ENCODE measurements at places on chromosomes 3 and 15.

DNA sequence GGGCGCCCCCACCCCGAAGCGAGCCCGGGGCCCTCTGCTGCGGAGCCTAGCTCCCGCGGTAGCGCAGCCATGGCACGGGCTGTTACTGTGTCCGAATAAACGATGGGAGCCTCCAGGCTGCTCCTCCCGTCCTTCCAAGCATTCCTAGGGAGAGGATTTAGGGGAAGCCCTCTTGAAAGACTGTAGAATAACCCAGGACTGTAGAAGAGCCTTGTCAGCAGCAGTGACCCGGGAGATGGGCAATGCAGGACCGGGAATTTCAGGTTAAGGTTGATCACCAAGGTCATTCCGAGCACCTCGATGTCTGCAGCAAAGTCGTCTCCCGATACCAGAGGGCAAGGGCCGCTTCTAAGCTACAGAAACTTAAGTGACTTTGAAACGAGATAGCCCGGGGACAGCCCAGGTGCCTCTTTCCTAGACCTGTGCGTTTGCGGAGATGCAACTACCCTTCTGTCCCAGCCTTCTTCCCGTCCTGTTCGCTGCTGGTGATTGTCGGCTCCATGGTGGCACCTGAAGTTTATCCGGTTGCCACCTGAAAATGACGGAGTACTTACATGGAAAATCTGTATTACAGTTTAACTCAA, 753 bp upstream of the MYO5A start:
- no peak for DNase-seq

DNA sequence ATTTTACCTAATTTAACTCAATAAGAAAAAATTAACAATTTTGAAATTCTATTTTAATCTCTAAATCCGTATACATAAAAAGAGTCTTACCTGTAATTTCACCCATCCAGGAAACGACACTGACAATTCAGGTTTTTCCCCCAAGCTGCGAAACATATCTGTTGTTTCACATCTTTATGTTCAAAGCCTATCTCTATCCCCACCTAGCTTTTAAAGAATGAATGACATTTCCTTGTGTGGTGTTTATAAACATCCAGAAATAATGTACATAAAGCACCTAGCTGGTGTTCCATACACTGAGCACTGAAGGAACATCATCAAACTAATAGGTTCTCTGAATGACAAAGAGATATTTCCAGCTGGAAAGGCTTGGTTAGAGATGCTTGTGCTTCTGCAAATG, 867.8 kb downstream of the SQOR start:
- DNase-seq, result no peak

DNA sequence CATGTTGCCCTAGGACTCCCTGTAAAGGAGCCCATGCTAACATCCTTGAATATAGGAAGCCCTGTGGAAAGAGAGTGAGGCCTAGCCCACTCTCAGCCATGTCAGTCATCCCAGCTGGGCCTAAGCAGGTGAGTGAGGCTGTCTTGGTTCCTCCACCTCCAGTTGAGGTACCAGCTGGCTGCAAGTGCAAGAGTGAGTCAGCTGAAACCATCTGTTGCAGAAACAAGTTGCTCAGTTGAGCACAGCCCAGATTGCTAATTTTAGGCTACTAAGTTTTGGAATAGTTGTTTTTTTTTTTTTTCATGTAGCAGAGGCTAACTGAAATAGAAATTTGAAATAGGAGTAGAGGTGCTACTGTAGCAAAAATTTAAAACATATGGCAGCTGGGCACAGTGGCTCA, 43.7 kb upstream of the ADPGK start:
- DNase-seq, result no peak

DNA sequence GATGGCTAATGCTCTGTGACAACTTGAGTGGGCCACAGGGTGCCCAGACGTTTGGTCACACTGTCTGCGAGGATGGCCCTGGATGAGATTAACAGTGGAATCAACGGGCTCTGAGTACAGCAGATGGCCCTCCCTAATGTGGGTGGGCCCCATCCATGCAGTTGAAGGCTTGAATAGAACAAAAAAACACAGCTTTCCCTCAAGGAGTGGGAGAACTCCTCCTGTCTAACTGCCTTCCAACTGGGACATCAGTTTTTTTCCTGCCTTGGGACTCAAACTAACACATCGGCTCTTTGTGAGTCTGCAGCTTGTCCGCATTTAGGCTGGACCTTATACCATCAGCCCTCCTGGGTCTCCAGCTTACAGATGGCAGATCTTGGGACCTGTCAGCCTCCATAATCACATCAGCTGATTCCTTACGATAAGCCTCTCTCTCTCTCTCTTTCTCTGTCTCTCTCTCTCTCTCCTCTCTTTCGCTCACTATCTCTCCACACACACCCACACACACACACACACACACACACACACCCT, 20.8 kb downstream of the FAM174B start:
- DNase-seq, result no peak

DNA sequence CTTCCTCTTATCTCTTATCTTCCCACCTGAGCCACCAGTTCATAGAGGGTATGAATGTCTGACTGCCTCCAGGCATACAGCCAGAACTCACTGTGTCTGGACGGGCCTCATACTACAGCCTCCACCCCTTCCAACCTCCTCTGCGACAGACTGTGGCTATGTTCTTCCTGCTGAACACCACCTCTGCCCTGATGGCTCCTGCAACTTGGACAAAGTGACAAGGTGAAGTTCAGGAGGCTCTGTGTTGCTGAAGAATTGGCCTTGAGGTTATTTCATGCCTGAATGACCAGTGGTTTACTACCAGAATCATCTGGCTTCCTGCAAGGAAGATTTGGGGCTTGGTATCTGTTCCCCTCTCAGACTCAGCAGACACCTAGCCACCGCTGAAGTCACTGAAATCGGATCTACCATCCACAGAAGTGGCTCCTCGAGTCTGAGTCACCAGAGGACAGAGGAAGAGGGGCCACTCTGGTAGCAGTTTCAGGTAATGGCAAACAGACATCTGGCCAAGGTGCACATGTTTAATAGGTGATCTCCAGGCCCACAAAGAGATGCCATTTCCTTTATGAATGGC, 14.2 kb upstream of the ULK3 start:
- DNase-seq, result no peak

- no peak for DNase-seq
These were observed 103.7 kb downstream of the NR2E3 start for GRCh38 chr15:71914092-71914491.

DNA sequence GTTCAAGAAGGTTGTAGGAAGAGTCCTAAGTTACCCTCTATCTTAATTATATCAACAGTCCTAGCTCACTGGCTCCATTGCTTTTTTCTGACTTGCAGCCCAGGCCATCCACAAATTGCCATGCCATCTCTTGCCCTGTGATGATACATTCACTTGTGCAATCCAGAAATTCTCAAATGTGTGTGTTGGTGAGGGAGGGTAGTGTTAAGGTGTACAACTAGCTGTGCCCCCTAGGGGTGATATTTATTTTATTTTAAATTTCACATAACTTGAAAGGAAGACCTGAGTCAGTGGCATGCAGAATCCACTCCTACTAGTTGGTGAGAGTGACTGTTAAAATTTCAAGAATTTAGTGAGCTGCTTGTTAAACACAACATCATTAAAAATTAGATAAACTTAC, 156.1 kb upstream of the ANKRD28 start:
- no peak for DNase-seq

DNA sequence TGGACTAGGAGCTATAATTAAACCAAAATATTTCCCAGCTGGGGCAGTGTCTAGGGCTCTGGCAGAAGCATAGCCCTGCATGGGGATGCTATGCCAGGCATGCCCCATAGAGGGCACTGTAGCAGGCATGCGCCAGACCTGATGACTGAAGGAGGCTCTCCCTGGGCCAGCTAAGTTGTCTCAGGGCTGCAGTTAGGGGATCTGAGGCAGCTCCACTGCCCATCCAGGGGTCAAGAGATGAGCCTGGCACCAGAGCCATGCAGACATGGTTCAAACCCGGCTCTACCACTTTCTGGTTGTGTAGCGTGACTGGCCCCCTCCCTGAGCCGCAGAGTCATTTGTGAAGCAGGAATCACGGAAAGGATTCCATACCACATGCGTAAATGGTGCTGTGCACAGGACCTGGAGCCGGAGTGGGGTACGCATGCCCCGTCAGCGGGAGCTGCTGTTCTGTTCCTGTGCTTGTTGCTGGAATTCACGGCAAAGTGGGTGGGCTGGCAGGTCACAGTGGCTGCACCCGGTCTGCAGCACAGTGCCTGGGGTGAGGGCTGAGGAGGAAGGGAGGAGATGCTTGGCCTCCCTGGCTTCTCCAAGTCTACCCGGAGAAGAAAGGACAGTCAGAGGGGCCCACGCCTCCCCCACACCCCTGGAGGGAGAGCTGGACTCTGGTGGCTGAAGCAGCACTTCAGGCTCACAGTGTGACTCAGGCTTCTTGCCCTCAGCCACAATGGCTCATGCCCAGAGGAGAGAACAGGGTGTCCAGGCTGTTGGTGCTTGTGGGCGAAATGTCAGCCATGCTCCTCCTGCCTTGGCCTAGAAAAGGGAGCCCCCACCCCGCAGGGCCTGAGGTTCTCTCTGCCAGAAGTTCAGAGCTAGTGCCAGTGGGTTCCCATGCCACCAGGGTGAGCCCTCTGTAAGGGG, 43.1 kb downstream of the DNASE1L3 start:
- peak; percentile 47 for DNase-seq

- DNase-seq, result no peak
These were observed 16.5 kb downstream of the ARPP19 start for GRCh38 chr15:52552303-52552702.

- no peak for DNase-seq
These were observed 801.2 kb upstream of the ARPP21 start for GRCh38 chr3:34837848-34838741.

DNA sequence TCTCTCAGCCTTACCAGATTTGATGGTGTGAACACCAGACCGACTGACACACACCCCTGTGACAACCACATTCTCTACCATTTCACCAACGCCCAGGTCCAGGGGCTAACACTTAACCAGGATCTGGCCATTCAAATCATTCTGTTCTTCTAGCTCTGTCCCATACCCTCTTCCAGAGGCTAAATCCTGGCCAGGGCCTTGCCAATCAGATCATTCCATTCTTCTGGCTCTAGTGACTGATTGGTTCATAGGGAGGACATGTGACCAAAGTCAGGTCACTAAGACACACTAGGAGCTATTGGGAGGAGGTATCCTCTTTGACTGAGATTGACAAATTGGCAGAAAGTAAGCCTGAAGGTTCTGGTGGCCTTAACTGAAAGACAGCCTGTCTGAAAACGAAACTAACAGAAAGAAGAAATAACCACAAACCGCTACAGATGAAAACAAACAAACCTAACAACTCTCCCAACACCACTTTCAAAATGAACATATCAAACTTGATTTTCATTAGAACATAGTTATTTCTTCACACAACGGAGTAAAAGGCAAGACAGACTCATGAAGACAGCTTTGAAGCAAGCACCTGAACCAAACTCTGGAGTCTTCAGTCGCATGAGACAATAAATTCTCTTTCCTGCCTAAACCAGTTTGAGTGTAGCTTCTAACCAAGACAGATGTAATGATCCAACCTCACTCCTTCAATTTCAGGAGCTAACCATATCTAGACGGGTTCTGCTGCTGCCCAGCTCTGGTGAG, 68.5 kb downstream of the TRANK1 start:
- DNase-seq, result no peak

DNA sequence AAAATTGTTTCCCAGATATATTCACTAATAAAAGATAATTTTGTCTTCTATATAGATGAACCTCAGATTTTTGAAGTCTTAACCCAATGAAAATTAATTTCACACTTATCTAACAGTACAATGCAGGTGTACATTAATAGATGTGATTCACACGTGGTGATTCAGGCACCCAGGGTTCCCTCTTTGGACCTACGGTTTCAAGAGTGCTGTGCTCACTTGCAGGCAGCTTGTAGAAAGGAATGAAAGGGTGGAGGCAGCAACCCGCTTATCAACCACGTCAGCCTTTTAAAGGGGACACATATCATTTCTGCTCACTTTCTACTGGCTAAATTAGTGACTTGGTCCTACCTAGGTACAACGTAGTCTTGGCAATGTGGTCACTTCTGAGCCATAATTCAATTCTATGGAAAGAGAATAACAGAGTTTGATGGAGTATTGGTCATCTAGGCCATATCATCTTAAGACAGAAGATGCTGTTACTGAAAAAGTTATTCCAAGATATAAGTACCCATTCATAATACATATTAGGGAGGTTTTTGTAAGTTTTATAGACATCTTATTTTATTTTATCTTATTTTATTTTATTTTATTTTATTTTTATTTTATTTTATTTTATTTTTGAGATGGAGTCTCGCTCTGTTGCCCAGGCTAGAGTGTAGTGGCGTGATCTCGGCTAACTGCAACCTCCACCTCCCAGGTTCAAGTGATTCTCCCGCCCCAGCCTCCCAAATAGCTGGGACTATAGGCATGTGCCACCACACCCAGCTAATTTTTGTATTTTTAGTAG, 37.9 kb downstream of the ACP3 start:
- no peak for DNase-seq

GRCh38 chr15:88419830-88420229, 47.4 kb downstream of the MRPL46 start:
- peak; percentile 6 for DNase-seq

DNA sequence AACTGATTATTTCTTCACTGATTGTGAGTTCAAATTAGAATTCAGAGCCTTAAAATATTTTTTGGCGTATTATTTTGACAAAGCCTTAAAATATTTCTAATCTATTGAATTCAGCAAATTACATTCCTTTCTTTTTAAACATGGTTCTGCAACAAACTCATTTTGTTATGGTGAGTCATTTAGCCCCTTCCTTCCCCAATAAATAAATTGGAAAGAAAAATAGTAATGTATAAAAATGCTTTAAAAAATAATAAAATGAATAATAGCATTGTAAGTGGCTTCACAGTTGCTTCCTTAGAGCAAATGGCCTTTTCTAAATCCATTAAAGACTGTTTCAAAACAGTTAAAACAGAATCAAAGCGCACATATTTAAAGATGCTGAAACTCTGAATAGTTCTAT, 12.1 kb downstream of the CSNK1G1 start:
- no peak for DNase-seq

DNA sequence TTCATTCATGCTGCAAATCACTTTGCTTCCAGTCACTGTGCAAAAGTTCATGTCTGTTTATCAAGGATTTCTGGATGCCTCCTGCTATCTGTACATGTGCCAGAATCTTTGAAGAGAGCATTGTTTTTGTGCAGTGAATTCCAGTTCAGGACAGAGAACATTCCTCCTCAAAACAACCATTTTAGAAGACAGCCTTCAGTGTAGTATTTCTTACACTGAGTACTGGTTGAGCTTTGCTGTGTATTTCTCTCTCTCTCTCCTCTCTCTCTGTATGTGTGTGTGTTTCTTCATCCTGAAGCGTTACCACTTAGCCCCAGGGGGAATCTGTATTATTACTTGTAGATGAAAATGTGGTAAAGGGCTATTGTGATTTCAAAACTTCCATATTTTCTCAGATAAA, 123.8 kb upstream of the CHL1 start:
- no peak for DNase-seq

DNA sequence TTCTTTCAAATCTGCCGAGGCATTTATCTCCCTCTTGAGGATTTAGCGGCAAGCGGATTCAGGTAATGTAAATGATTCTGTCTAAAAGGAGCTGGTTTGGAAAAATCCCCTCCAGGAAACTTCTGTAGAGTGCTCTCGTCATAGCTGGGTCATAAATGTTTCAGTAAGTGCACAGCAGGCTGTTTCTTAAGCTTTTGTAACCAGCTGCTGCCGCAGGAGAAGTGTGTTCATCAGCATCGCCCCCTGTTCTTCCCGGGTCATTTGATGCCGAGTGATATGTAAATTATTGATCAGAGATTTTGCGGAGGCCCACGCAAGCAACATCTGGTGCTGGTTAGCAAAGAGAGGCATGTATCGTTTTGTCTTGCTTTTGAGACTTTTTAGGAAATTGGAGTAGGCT, 53.1 kb downstream of the DNASE1L3 start:
- no peak for DNase-seq

Measured in stimulated activated CD4-positive, alpha-beta T cell treated with anti-CD3 and anti-CD28 coated beads, TNF-alpha, amount 100 ng/mL, for 48 hours (primary cell).